Daoy (cell line): ENCODE measurements at places on chromosomes 3 and 15.

DNA sequence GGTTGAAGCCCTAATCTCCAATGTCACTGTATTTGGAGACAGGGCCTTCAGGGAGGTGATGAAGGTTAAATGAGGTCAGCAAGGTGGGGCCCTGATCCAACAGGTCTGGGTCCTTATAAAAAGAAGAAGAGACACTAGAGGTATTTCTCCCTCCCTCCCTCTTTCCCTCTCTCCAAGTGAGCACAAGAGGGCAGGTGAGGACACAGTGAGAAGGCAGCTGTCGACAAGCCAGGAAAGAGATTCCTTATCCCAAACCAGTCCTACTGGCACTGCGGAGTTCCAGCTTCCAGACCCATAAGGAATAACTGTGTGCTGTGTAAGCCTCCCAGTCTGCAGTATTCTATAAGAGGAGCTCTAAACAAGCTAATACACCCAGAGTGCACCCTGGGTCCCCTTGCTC, 134.7 kb downstream of the ADAMTS17 start:
- DNase-seq: no peak

DNA sequence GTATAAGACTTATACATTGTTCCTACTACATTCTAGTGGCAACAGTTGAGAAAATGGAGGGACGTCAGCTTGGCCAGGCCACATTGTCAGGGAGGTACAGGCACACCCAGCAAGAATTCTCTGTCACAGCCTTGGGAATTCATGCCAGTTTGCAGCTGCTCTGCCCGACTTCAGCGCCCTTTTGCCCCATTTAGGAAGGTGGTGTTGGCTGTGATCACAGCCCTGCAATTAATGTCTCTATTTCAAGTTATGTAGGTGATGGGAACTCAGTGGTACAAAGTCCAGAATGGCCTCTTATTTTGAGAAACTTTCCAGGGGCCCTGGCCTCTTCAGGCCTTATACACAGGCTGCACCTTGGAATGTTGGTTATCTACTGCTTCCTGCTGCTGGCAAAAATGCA, 26.7 kb downstream of the AMOTL2 start:
- no peak for DNase-seq

- no peak for DNase-seq
Observed at GRCh38 chr15:46242935-46243334, 608.1 kb downstream of the SQOR start.

GRCh38 chr15:44265757-44266156, 22.8 kb upstream of the GOLM2 start:
- no peak for DNase-seq

DNA sequence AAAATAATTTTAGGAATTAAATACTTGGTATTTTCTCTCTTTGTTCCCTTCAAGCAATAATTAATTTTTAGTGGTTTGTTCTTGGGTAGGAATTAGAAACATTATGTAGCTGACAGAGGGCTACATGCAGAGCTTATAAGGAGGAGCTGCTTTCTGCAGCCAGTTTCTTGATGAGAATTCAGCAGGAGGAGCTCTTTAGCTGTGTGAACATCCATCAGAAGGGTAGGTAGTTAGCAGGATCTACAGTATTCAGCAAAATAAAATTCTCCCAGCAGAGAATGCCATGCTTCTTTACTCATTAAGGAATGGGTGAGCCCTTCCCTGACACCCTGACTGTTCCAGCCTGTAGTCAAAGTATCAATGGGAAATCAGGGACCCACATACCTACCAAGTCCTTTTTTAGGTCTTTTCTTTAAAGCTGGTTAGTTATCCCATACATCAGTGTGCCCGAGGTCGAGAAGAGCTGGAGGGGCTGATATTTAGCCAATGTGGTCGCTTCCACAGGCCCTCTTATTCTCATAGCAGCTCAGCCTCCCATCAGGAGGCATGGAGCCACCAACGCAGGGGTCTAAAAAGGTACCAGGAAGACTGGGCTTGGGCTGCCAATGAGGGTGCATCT, 54.0 kb downstream of the KCNAB1 start:
- peak; percentile 34 for DNase-seq

- DNase-seq: peak; percentile 45
Observed at GRCh38 chr15:67433495-67434099, 87.3 kb upstream of the C15orf61 start.

DNA sequence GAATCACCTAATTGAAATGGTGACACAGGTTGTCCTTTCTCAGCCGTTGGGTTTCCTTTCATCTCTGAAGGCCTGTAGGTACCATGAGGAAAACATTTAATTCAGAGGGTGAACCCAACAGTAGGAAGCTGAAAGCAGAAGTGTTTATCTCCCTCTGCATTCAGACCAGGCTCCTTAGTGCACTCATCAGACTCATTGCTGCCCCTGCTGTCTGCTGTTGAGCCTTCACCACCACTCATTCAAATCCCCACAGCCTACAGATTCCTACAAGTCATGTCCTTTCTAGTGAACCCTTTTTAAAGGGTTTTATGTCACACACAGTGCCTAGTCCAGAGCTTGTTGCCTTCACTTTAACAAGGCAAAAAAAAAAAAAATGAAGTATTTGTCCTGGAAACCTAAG, 13.4 kb downstream of the WDR48 start:
- DNase-seq: peak; percentile 6

DNA sequence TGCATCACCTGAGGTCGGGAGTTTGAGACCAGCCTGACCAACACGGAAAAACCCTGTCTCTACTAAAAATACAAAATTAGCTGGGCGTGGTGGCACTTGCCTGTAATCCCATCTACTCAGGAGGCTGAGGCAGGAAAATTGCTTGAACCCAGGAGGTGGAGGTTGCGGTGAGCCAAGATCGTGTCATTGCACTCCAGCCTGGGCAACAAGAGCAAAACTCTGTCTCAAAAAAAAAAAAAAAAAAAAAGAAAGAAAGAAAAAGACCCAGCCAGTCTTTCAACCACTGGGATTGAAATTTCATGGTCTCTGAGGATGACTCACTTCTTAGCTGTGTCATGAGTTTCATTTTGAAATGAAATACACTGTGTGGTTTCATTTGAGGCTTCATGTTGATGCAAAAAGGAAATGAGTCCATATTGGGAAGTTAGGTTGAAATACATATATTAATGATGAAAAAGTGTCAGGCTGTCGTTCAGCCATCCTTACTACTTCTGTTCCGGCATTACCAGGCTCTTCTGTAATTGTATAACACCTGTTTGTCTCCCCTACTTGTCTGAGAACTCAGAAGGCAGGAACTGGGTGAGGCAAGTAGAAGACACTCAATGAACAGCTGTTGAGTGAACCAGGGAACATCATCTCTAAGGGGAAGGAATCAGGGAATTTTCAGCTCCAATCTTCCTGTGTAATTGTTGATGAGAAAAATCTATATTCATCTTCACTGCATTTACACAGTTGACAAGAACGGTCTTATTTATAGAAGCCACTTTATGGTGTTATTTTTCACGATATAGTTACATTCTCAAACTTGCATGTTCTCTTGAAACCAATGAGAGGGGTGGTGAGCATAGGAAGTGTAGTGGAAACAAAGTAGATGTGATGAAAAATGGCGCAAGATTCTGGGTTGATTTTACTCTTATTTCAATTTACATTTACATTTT, 87.4 kb downstream of the NFKBIZ start:
- peak; percentile 86 for DNase-seq

- no peak for DNase-seq
Observed at GRCh38 chr3:72533591-72534473, 314.4 kb downstream of the SHQ1 start.

DNA sequence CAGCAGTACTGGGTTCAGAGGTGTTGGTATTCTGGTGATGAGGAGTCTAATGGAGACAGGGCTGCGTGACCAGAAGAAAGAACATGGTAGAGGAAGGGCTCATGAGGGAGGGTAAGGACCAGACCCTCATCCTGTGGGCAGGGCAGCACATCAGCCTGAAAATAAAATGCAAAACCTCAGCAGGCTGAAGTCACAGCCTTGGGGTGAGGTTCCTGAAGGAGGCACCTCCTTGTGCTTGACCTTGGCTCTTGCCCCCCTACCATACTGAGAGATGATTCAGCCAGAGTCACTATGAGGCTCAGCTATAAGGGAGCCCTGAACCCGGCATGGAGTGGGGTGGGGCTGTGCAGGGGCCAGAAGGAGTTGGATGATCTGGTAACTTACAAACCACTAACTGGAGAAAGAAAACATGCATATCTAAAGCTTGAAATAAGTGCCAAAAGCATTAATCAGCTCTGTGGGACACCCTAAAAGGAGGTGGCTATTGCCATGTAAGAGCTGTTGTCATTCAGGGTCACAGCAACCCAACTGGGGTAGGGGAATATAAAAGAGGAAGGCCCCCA, 60.2 kb downstream of the CORO2B start:
- peak; percentile 51 for DNase-seq

- DNase-seq: no peak
Observed at GRCh38 chr15:92053753-92054316, 200.3 kb downstream of the SLCO3A1 start.

- DNase-seq: no peak
Observed at GRCh38 chr3:57038466-57039164, 21.8 kb upstream of the SPATA12 start.

DNA sequence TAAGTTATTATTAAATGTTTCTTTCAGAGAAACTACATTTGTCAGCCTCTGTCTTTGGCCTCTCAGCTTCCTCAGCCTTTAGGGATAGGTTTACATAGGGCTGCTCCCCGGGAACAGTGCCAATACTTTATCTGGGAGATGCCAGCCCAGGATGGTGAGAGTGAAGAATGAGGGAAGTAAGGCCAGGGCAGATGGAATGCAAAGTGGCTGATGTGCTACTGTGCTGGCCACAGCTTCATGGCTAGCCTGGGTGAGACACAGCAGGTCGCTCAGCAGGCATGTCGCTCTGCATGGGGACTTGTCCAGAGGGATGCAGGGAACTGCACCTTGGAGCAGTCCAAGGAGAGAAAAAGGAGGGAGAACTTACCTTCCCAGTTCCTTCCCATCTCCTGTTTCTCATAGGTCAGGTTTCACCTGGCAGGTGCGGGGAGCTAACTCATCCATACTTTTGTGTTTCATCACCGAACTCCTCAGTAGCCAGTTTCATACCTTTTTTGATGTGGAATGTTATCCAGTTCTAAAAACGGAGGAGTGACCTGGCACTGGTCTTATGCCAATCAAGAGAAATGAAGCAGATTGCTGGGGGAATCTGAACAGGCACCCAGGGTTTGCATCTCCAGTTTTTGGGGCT, 30.9 kb upstream of the C15orf39 start:
- DNase-seq: peak; percentile 46

DNA sequence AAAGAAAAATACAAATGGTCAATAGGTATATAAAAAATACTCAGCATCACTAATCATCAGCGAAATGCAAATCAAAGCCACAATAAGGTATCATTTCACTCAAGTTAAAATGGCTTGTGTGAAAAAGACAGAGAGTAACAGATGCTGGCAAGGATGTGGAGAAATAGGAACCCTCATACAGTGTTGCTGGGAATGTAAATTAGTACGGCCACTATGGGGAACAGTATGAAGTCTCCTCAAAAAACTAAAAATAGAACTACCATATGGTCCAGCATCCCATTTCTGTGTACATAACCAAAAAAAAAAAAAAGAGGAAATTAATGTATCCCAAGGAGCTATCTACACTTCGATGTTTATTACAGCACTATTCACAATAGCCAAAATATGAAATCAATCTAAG, 98.1 kb upstream of the TGFBR2 start:
- no peak for DNase-seq

GRCh38 chr15:40470423-40471104, at the start of gene CHST14:
CHST14 (plus strand) TSS chr15:40470984; CDS start chr15:40471214, 230 bp downstream.
- peak; percentile 68 for DNase-seq
